ENCODE measurements at places on chromosomes 16 and 17.

GRCh38 chr16:21663889-21664647 is at the start of gene OTOA:
Gene OTOA (plus strand): TSS chr16:21663968. CDS start chr16:21678515, 14,547 bp downstream.
- DNase-seq = peak; percentile 42

GRCh38 chr17:16283705-16284104 is 66.7 kb downstream of the PIGL start:
- DNase-seq = no peak

DNA sequence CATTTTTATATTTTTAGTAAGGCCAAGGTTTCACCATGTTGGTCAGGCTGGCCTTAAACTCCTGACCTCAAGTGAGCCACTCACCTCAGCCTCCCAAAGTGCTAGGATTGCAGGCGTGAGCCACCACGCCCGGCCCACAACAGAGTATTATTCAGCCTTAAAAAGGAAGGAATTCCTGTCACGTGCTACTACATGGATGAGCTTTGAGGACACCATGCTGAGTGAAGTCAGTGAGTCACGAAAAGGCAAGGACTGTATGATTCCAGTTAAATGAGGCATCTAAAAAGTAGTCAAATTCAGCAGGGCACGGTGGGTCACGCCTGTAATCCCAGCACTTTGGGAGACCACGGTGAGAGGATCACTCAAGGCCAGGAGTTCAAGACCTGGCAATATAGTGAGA is 9.7 kb downstream of the CSF3 start:
- no peak for DNase-seq

- DNase-seq = peak; percentile 56
Measured at GRCh38 chr17:56594320-56595107, 1.0 kb downstream of the NOG start.

DNA sequence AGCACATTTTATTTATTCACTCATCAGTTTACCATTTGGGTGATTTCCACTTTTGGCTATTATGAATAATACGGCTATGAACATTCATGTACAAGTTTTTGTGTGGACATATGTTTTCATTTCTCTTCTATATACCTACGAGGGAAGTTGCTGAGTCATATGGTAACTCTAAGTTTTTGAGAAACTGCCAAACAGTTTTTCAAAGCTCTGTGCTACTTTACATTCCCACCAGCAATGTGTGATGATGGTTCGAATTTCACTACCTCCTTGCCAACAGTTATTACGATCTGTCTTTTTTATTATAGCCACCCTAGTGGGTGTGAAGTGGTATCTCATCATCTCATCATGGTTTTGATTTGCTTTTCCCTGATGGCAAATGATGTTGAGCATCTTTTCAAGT is 63.7 kb upstream of the MRTFB start:
- no peak for DNase-seq

GRCh38 chr16:50844840-50845239 is 103.0 kb downstream of the CYLD start:
- DNase-seq = no peak

DNA sequence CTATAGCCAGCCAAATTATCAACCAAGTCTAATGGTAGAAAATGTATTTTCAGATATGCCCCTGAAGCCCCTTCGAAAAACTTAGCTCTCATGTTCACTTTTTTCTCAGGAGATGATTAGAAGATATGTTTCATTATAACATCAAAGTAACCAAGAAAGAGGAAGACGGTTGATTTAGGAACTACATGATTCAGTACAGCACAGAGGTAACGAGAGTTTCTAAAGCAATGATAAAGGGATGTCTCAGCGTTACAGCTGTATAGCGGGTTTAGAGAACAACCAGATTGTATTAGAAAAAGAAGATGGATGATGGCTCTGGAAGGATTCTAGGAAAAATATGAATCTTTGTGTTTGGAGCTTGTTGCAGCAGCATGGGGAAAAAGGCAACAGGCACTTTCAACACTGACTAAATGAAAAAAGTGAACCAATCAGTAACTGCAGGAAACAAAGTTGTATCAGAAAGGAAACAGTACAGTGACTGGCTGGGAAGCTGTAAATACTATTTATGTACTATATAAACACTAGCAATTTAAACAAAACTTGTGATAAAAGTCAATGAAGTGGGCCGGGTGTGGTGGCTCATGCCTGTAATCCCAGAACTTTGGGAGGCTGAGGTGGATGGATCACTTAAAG is 21.5 kb downstream of the MBTD1 start:
- no peak for DNase-seq

- DNase-seq = peak; percentile 84
Measured at GRCh38 chr16:4404247-4404966, 12.0 kb downstream of the CORO7 start.

DNA sequence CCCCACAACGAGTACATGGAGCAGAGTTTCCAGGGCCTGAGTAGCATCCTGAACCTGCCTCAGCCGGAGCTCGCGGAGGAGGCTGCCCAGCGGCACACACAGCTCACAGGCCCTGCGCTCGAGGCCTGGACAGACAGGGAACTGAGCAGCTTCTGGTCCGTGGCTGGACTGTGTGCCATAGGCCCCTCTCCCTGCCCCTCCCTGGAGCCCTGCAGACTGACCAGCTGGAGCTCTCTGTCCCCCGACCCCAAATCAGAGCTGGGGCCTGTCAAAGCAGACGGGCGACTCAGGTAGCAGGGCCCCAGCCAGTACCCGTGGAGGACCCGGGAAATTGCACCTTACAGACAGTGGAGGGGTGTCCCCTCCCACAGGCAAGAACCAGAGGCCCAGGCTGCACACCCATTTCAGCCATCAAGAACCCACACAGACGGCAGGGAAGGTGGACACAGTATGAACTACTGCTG is 13.0 kb downstream of the MRPL27 start:
- peak; percentile 31 for DNase-seq

GRCh38 chr17:15442311-15443180 is 24.9 kb downstream of the CDRT4 start:
- no peak for DNase-seq

GRCh38 chr17:14019186-14019956 is 49.9 kb upstream of the COX10 start:
- DNase-seq = no peak

DNA sequence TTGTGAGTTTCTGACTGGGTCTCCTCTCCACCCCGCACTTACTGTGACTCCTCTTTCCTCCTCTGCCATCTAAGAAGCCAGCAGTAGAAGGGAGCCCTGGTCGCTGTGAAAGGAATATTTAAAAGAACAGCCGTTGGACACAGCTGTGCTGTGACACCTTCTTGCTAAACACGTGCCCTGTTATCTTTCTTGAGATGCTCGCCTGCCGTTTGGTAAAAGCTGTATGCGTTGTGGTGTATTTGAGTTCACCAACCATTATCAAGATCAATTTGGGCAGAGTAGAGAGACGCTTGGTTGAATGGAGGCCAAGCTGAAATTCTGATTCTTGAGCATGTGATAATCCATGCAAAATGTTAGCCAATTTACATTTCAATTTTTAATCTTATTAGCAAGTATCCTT is 3.8 kb downstream of the GID4 start:
- no peak for DNase-seq

DNA sequence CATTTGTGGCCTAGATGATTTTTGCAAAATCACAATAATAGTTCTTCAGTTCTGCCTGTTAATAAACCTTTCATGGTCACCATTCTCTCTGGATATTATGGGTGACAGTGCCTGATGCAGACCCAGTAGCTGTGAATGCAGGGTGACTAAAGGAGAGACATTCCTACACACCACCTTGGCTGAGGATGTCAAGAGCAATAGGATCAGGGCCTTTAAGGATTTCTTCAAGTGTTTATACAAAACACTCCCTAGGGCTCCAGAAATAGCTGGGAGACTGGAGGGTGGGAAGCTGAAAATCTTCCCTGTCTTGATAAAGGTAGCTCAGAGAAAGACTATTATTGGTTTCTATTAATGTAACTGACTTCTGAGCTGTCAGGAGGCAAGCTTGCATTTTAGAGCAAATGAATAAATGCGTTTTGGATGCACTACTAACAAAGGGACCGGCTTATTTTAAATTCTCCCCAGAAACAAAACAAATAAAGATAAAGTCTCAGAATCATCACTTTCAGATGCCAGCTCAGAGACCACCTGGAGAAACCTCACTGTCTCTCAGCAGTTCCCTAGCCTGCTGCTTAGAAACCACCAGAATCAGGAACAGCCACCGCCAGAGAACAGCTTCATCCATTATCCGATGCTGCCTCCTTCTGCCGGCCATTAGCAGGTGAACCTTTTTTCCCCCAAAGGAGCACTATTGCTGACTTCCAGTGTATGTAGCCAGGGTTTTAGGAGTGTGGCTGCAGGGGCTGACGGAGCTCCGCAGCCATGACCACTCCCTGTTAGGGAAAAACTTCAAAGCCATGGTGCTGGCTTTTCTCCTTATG is 171.4 kb upstream of the DYNLRB2 start:
- DNase-seq = no peak

DNA sequence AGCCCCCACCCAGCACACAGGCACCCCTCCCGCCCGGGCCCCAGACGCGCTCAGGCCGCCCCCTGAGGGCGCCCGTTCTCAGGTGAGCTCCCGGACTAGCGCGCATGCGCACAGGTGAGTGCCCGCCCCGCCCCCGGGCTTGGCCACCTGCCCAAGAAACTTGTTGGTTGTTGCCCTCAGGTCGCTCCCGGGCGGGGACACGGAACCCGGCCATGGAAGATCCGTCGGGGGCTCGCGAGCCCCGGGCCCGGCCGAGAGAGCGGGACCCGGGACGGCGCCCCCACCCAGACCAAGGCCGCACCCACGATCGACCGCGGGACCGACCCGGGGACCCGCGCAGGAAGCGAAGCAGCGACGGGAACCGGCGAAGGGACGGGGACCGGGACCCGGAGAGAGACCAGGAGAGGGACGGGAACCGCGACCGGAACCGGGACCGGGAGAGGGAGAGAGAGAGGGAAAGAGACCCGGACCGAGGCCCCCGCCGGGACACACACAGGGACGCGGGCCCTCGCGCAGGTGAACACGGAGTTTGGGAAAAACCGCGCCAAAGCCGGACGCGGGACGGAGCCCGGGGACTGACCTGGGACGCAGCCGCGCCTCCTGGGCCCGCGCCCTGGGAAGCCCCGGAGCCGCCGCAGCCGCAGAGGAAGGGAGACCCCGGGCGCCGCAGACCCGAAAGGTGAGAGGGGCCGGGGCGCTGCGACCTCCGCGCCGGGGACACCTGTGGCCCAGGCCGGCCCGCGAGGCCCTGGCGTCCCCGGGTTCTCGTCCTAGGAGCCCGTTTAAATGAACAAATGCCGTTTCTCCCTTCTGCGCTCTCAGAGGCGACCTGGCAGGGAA is at the start of gene MARVELD3:
Gene MARVELD3, plus strand, starts transcription at position 167 of the 840 bp plus-strand sequence. Its CDS starts 46 bp downstream, at position 213.
- DNase-seq = peak; percentile 55

DNA sequence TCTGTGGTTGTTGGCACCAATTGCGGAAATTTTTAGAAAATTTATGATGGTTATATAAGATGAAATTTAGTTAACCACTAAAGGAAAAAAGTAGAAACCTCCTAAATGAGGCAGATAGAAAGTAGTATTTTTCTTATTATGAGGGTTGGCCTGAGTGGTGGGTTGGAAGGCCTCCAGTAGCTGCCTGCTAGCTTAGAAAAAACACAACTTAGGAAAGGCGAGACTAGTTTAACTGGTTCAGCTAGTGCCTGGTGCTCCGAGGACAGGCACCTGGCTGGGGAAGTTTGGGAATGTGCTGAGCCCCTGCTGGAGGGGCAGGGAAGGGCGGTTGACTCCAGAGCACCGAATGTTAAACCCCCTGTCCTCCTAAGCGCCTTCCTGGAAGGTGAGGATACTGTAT is 19.9 kb downstream of the LDHD start:
- no peak for DNase-seq

DNA sequence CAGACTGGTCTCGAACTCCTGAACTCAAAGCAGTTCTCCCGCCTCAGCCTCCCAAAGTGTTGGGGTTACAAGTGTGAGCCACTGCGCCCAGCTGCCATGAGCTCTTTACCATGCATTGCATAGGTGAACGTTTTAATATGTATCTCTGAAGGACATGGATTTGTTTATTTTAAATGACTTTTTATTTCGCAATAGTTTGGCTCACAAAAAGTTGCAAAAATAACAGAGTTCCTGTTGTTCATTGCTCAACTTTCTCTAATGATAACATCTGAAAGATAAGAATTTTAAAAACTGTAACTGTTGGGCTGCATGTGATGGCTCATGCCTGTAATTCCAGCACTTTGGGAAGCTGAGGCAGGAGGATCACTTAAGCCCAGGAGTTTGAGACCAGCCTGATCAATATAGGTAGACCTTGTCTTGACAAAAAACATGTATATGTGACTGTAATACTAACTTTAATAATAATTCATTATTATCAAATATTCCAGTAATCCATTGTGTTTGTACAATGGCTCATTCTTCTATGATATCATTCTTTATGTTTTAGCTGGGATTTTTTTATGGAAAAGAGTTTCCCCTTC is 80.1 kb downstream of the ABCC1 start:
- DNase-seq = no peak

DNA sequence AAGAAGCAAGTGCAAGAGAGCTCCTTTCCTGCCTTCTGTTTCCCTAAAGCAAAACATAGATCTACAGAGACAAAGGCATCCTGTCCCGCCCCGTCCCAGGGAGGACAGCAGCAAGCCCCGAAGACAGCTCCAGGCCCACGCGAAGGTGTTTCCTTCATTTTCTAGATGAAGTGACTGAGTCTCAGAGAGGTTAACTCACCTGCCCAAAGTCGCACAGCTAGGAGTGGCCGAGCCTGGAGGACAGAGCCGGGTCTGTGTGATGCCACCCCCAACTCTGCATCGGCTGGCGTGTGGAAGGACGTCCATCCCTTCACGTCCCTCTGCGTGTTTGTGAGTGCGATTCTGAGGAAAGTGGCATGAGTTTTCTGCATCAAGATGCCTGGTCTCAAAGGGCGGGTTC is 187.2 kb upstream of the CHMP6 start:
- DNase-seq = no peak

GRCh38 chr16:17364319-17365210 is 106.2 kb downstream of the XYLT1 start:
- no peak for DNase-seq

- DNase-seq = no peak
Measured at GRCh38 chr16:61471737-61472136, 564.5 kb downstream of the CDH8 start.

- no peak for DNase-seq
Measured at GRCh38 chr17:41555105-41555887, 16.6 kb downstream of the KRT9 start.

GRCh38 chr17:72829883-72830282 is 262.6 kb downstream of the SLC39A11 start:
- no peak for DNase-seq
